ENCODE measurements at places on chromosomes 3 and 15.
A peak's percentile ranks its signal among the peaks of the same experiment; 100 is the strongest.

DNA sequence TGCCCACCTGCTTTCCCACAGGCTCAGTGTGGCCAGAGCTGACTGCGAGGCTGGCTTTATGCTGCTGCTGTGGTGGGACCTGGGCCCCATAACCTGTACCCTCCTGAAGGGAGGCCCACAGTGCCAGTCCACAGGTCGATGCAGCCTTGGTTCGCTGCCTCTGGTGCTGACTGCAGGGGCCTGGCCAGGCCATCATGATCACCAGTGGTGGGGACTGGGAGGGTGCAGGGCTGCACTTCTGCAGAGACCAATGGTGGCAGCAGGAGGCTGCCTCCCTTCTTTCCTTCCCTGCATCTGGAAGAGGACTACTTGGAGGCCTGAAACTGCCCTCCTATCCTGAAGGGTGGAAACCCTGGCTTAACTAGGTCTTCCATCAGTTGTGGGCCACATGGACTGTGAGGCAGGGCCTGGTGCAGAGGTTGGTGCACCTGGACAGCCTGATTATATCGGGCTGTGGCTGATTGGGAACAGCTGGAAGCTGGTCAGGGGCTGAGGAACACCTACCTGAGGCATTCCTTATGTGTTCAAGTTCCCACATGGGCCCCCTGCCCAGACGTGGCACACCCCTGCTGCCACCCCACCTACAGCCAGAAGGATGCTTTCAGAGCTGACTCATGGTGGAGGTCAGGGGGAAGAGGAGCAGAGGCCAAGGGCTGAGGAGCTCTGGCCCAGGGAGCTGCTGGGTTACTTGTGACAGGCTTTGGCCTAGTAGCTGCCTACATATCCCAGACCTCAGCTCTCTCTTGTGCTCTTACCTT lies 29.8 kb downstream of the POMGNT2 start:
- no peak for DNase-seq

DNA sequence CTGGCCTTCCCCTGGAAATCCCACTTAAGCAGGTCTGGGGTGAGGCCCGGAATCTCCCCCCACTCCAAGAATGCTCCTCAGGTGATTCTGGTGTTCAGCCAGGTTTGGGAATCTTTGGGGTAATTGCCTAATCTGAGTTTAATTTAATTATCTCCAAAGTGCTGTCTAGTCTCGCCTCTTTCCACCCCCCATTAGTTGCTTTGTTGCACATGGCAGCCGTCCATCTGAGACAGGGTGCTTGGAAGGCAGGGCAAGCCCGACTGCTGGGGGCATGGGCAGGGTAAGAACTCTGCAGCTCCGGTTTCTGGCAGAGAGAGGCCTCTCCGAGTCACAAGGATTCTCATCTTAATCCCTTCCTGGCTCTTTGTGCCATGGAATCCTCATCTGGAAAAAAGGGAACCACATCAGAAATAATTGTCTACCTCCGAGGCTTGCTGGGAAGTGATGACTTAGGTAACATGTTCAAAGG lies 15.0 kb downstream of the IL17RD start:
- DNase-seq, result no peak

GRCh38 chr3:174219738-174220137 lies 639.4 kb upstream of the NAALADL2 start:
- DNase-seq, result no peak

DNA sequence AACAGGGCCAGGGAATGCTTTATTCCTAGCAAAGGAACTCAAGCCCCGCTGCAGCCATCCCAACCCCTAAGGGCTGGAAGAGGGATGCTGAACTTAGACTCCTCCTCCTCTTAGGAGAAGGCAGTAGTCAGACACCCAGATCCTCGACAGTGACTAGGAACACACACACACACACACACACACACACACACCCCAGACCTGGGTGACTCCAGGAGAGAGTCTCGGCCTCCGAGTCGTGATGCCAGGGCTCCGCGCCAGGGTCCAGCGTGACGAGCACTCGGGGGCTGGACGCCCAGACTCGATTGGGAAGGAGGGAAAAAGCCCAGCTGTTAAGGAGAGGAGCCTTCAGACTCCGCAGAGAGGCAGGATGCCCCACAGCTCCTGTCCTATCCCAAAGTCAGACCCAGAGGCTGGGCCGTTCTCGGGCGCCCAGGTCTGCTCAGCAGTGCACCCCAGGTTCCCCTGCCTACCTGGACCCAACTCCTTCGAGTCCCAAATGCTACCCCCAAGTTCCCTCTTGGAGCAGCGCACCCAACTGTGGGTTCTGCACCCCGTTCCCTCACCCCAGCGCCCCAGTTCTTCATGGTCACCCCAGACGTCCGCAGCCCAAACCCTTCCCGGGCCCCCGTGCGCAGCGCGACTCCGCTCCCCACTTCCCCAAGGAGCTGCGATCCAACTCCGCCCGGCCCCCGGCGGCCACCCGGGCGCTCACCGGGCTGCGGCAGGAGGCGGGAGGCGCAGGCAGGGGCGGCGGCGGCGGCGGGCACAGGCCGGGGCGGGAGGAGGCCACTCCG lies 421 bp downstream of the BMF start:
- DNase-seq, result peak; percentile 57

GRCh38 chr3:21409401-21409800 lies 341.6 kb downstream of the ZNF385D start:
- DNase-seq, result no peak

DNA sequence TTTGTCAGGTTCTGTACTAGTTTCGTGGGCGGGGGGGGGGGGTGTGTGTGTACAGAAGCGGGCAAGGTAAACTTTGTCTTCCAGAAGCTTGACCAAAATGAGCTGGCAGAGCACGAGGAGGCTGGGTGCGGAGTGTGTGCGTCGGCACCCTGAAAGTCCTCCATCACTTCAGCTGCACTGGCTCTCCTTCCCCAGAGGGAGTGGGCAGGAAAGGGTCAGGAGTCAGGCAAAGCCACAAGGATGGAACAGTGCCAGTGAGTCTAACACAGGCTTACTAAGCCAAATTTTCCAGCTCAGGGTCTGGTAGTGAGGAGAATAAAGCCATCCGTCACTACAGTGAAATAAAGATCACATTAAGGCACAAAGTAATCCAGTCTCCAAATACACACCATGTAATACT lies 11.9 kb upstream of the SH3GL3 start:
- DNase-seq, result no peak

DNA sequence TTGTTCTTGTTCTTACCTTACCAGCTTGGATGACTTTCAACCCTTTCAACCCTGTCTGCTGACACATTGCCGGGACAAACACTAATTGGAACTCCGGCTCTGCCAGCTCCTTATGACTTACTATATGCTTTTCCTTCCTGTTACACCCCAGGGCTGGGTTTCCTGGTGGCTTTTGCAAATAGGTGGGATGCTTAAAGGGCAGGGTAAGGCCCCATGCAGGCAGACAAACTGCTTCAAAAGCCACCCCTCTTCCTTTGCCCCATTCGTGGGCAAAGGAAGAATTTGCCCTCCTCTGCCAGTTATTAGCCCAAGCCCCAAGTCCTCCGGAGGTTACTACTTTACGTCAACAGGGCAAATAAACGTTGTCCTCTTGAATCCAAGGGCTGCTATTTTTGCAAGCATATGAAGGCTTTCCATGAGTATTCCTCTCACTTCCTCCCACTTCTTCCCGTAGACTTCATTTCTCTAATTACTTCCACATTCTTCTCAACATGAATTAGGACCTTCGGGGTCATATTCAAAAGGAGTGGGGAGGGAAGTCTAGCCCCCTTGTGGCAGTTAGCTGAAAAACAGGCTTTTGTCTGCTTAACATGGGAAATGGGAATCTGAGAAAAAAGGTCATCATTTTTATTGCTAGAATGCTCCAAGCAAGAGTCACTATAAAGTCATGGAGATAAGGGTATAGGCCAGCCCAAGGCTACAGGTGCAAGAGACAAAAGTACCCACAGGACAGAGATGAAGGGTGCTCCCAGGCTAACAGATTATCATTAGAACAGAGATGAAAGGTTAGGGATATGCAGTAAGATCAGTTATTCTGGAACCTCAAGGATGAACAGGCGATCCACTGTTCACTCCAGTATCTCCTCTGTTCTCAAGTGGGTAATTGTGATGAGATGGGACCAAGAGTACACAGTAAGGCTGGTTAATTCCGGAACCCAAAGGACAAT lies 56.3 kb upstream of the FSTL1 start:
- DNase-seq, result peak; percentile 57

DNA sequence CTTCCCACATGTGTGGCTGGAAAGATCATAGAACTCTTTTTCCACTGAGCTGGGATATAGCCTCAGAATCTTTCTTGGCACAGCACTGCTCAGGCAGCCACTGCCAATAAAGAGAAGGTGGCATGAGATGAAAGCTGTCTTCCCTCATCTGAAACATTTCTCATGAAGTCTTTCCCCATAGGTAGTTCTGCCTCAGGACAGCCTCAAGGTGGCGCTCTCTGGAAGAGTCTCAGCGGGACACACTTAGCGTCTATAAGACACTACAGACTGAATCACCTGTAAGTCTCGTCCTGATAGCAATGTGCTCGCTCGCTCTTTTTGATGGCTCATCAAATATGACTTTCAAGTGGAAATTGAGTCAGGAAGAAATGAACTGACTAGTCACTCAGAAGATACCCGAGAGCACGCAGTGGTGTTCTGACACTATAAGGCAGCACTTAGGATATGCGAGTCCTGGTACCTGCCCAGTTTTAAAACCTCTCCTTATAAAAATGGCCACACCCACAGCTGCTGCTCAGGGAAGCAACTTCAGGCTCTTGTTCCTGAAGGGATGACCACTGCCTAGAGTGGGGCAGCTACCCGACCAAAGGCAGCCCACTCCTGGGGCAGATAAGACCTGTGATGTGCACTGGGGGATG lies 269.5 kb downstream of the SUCLG2 start:
- peak; percentile 50 for DNase-seq

DNA sequence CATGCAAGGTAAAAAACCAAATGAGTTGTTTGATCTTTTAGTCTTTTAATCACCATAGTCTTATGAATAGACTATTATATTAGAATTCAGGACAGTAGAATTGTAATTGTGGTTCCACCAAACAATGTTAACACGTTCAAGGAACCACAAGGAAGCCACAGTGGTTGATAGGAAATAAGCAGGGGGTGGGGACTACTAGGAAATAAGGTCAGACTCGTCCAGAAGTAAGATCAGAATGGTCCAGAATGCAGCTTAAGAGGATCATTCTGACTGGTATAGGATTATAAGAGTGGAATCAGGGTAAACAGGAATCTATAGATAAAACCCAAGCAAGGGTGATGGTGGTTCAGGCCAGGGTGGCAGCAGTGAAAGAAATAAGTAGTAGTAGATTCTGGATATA lies 7.5 kb downstream of the MYNN start:
- DNase-seq, result no peak

DNA sequence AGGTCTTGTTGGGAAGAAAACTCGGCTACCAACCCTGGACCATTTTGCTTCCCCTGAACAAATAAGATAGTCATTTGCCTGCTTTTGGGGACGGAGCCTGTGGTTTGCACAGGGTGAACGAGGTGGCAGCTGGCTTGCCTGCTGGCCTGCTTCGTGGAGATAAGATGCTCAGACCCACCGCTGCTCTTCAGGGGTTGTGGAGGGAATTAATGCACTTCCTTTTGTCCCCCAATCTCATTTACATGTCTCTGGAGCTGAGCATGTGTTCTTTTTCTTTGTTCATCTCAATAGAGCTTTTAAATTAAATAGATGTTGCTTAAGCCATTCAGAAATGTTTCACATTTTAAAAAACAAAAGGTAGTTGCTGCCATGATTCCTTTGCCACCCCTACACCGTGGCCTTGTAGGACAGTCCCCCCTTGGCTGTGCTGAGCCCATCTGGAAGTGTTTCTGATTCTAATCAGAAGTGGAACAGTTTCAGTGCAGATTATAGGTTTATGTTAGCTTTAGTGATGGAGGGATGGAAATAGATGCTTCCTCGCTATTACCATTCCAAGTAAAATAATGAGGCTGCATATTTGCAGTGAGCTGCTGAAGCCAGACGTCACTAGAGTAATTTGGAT lies 25.6 kb downstream of the APBA2 start:
- DNase-seq, result no peak

GRCh38 chr15:79682851-79683288 lies 213.9 kb downstream of the MTHFS start:
- no peak for DNase-seq

GRCh38 chr3:194928831-194929577 lies 243.3 kb downstream of the FAM43A start:
- DNase-seq, result no peak

- DNase-seq, result no peak
These were observed 22.7 kb downstream of the ARHGEF26 start for GRCh38 chr3:154143873-154144272.

GRCh38 chr15:50280271-50280670 lies 14.7 kb upstream of the HDC start:
- DNase-seq, result no peak

GRCh38 chr3:4795905-4796304 lies 183.3 kb upstream of the BHLHE40 start:
- no peak for DNase-seq

All from retina (tissue), 1 donor.